ENCODE measurements at places on chromosomes 2 and 18. TPM values are rescaled to one million over a fixed set of nuclear protein-coding genes. Genes with fewer than 3 reads are reported as not detected.

Gene KLHL29
- total RNA-seq = 37.0 TPM

Gene COX5B
- total RNA-seq = 120 TPM

- peak; percentile 49 for DNase-seq
Observed at GRCh38 chr2:238938401-238939055, 90.6 kb downstream of the TWIST2 start.

DNA sequence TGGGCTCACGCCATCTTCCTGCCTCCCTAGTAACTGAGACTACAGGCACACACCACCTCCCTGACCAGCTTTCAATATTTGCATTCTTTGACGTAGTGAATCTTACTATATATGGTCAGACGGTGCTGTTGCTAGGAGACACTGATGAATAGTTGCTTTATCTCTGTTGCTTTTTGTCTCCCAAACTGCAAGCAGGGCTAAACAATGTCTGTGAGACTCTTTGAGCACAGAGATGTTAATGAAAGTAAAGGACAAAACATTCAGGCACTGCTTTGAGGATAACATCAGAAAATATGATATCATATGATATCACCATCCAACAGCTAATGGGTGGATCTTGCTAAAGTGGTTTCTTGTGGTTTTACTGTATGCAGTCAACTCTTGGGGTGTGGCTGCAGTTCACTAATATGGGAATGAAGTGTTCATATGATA is 43.0 kb downstream of the EMILIN2 start:
- peak; percentile 43 for DNase-seq

DNA sequence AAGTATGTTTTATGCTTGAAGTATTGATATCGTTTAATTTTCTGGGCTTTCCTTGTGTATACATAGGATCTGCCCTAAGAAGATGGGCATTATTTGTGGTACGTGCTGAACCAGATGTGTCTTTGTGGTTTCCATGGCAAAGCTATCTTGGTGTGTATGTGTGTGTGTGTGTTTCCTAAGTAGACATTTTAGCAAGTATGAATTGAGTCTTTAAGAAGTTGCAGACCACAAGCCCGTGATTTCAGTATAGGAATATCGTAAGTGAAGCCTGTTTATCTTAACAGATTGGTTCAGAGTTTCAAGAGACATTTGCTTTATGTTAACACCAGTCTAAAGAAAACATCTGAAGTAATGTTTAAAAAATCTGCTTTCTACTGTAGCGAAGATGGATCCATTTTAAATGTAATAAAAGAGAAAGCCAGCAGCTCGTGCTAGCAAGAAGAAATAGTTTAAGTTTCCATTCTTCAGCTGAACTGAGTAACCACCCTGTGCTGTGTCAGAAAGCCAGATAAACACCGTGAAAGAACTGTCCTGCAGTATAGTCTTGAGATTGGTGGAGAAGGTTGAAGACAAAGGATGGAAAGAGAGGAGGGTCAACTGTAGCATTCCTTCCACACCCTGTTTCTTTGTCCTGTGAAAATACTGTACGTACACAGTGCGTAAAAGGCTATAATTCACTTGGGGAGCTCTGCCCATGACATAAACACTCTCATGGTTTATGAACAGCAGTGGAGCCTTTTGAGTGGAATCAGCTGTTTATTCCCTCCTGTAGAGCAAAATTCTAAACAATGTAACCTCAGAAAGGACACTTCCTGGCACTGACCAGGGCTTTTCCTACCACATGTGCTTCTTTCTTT is 91.9 kb upstream of the FOSL2 start:
- no peak for DNase-seq

- no peak for DNase-seq
Observed at GRCh38 chr2:63053081-63053888, 2.7 kb downstream of the OTX1 start.

Measured in mammary epithelial cell (primary cell).